ENCODE measurements at places on chromosomes 7 and 10.

GRCh38 chr7:111282626-111283025, 191.7 kb downstream of the LRRN3 start:
- no peak for DNase-seq

- no peak for DNase-seq
Measured at GRCh38 chr10:13272164-13272571, 27.7 kb downstream of the PHYH start.

DNA sequence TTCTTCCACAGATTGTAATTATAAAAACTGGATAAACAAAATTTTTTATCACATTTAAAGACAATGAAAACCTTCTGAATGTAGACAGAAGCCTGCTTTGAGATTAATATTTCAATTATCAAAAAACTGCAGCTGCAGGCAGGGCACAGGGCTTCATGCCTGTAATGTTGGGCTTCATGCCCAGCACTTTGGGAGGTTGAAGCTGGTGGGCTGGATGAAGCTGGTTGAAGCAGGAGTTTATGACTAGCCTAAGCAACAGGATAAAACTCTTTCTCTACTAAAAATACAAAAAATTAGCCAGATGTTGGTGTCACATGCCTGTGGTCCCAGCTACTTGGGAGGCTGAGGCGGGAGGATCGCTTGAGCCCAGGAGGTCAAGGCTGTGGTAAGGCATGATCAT, 41.2 kb downstream of the PDZD8 start:
- no peak for DNase-seq

- no peak for DNase-seq
Measured at GRCh38 chr7:74466196-74466813, 12.6 kb downstream of the GTF2IRD1 start.

- no peak for DNase-seq
Measured at GRCh38 chr10:7577579-7577978, 89.2 kb downstream of the ITIH5 start.

DNA sequence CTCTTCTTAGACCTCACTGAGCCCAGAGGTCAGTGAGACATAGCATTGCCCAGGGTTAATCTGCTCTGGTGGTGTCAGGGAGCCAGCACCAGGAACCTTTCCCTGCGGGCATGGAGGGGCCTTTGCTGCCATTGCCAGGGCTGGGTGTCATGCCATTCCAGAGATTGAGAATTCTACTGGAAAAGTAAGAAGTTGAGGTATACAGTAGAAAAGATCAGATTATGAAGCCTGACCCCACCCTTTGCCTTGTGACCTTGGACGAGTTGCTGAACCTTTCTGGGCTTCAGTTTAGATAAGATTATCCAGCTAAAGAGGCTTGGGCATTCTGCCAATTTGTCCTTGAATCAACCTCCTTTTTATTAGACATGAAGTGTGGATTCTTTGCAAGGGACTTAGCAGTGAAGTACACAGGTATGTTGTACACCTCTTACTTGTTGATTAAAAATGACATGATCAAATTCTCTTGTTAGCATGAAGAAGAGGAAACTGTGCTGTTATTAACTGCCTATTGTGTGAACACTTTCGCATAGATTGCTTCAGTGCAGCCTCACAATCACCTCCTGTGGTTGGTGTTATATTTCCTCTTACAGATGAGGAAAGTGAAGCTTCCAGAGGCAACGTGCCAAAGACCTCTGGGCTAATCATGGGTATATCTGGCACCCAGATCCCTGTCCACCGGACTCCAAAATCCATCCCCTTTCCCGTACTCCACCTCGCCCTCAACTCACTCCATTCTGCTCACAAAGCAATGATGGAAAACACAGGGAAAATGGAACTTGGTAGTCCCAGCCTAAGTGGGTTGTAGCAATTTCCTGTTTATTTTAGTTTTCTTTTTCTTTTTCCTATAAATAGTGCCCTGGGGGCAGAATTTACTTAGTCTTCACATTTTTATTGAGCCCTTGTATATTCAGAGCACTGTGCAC, 151.3 kb downstream of the CAMK1D start:
- no peak for DNase-seq

DNA sequence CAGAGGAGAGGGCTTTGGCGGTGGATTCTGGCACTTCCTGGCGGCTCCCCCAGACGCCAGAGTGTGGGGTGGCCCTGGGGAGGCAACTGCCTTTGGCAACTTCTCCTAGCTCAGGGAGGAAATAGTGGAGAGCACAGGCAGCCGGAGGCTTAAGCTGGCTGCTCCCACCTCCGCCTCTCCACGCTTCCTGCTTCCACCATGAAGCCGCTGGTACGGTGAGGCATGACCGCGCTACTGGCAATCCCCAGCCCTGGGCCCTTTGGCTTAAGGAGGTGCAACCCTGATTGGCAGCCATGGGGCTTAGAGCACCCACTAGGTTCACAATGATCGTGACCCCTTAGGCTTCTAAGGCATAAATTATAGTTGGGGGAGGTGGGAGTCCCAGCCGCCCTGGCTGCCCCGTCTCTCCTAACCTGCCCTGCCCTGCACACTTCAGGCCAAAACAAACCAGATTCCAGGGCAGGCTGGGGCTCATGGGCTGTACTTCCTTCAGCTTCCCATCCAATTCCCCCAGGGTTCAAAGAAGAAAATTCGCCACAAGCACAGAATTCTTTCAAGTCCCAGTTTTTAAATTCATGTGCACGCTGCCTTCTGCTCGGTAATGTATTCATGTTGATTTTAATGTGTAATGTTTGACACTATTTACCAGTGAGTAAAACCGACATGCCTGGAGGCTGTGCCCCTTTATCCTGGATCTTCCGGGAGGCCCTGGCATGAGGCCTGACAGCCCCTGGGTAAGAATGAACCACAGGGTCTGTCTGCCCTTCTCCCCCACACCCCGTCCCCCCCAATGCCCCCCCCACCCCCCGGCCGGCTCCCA, 90.7 kb upstream of the LRRC4 start:
- no peak for DNase-seq

DNA sequence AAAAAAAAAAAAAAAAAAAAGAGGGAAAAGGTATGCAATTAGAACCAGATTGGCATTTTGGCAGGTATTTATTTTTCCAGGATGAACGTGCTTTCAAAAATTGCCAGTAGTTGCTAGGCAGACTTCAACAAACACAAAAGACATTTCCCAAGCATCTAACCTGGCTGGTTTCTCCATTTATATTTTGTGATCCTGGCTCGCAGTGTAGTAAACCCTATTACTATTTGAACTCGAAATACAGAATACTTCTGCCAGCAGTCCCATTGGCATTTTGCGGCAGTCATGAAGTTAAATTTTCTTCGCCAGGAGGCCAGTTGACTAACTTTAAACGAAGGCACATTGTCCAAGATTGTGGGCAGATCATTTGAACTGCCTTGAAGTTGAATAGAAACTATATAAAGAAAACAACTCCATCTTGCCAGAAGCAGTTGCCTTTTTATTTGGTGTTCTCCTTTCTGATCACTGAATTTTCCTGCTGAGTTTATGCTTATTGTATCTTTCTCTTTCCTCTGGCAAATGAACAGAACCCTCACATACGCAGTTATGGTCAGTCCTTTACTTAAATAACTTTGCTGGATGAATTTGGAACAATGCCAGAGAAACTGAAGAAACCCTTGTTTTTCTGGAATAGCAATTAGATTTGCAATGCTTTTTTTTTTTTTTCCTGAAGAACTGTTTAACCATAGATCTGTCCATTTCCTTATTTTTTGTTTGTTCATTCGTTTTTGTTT, 132.9 kb downstream of the BICC1 start:
- DNase-seq = no peak

- no peak for DNase-seq
Measured at GRCh38 chr10:28714401-28715053, 37.2 kb downstream of the BAMBI start.

DNA sequence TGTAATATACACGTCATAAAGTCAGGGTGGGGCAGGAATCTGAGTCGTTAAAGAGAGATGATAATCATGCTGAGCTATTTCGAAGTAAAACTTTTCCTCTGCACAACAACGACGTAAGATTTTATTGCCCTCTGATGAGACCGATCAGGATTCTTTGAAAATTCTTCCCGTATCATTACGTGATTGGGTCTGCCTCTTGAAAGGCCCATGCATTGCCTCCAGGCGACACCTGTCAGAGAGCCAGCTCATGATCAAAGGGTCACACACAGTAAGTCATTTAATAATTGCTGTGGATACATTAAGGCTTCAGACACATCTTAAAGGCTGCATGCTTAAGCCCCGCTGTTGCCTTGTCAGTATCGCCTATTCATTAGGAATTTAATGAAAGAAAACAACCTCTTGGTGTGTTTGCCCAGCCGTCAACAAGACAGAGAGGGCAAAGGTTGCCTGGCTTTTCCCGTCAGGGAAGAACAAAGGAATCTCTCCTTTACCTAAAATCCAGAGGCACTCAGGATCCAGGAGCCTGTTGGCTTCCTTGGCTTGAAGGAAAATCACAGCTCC, 189.0 kb upstream of the SH2B2 start:
- DNase-seq = no peak

DNA sequence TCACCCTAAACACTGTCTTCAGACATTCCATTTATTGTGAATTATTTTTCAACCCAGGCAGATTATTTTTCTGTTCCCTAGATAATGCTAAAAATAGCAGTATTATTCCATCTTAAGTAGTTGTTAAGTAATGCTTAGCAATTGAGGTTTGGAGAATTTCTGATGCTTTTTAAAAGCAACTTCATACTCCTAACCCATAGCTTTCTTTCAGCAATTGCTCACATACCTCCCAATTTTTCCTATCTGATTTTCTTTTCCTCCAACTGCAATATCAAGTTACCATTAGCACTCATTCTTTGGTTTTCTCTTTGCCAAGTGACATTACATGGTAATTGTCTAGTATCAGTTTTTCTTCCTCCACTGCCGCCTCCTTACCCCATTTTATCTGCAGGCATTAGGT, 104.7 kb downstream of the GPR85 start:
- DNase-seq = no peak
